Activated CD4-positive, alpha-beta T cell treated with anti-CD3 and anti-CD28 coated beads for 36 hours (primary cell): ENCODE measurements at places on chromosomes 12 and 14. TPM values are rescaled to one million over a fixed set of nuclear protein-coding genes. Genes with fewer than 3 reads are reported as not detected.

GRCh38 chr12:46082490-46083200 lies 92.3 kb upstream of the SCAF11 start:
- H3K4me1 ChIP-seq, result no peaks in the 10 kb centered on the region
- no peak for DNase-seq
- no peak overlapping the region for H3K4me3 ChIP-seq
- H3K27ac ChIP-seq, result no peak overlapping the region
- no peaks in the 10 kb centered on the region for H3K36me3 ChIP-seq
- peaks cover 2% of the 10 kb centered on the region for H3K27me3 ChIP-seq

DNA sequence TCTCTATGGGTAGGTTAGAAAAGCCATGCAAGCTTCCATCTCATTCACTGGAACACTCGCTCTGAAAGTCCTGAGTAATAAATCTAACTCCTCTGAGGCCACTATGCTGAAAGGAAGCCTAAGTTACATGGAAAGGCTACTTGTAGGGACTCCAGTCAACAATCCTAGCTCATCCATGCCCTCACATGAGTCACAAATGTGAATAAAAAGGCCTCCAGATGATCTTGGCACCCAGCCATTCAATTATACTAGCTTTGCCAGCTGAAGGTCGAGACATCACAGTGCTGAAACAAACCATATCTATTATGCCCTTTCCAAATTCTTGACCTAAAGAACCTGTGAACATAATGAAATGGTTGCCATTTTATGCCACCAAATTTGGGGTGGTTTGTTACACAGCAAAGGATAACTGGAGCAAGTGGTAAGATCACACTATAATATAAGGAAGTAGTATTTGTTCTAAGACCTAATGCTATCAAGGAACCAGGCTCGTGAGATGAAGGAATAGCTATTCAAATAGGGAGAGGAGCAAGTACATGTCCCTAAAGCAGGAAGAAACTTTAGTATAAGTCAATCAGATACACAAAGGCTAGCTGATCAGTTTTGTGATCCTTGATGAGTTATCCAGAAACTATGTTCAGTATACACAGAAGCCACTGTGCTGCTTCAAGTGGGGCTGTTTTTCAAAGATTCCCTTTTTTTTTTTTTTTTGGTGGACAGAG lies 142.1 kb downstream of the MED13L start:
- peak overlapping the region; percentile 47 for H3K27ac ChIP-seq
- DNase-seq, result no peak
- no peaks in the 10 kb centered on the region for H3K36me3 ChIP-seq
- peaks cover 79% of the 10 kb centered on the region for H3K4me1 ChIP-seq
- H3K27me3 ChIP-seq, result no peaks in the 10 kb centered on the region

DNA sequence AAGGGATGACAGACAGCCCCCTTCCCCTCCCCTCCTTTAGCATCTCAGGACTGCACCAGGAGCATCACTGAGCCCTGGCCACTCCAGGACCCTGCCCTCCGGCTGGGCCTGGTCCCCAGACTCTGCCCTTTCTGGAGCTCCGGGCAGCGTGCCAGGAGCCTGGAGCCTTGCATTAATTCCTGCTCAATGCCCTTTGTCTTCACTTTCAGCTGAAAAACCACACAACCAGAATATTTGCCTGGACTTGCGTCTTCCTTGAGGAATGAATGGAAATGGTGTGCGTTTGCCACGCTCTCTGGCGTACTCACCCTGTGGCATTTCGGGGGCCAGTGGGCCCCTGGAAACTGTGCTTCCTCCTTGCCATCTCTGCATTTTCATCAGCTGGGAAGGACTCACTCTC lies 8.5 kb upstream of the RFLNA start:
- no peaks in the 10 kb centered on the region for H3K36me3 ChIP-seq
- DNase-seq, result no peak
- H3K4me1 ChIP-seq, result no peaks in the 10 kb centered on the region
- H3K27ac ChIP-seq, result no peak overlapping the region
- no peak overlapping the region for H3K4me3 ChIP-seq

Gene C2CD5
- total RNA-seq, result 31.6 TPM

GRCh38 chr14:28764257-28765160 lies 2.1 kb upstream of the FOXG1 start:
- H3K36me3 ChIP-seq, result peaks cover 14% of the 10 kb centered on the region
- no peak for DNase-seq
- H3K27ac ChIP-seq, result no peak overlapping the region

DNA sequence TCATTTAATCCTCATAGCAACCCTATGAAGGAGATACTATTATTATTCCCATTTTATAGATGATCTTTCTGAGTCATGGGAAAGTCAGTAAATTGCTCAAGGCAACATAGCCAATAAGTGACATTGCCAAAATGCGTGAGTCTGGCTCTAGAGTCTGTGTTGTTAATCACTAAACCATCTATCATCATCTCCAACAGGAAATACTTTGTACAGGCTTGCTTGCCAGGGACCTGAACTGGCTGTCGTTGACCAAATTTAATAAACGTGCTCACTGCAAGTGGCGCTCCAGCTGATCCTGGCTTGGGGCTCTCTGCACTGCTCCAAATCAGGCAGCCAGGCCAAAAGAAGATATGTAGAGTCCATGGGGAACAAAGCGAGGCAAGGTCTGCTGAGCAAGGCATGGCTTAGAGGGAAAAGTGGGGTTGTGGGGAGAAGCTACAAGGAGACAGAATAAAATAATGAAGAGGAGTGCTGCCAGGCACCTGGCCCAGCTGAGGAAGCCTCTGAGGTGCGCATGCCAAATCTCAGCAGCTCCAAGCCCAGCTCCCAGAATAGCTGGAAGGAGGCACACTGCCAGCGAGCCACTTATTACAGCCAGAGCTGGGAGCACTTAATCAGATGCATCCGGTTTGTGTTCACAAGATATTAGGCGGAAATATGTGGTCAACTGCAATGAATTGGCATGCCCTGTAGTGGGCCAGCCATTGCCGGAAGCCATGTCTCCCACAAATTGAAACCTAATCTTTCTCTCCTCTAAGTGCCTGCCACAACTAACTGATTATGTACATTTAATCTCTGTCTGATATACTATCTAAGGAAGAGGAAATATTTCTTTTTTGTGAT lies 43.3 kb upstream of the PTPRO start:
- H3K4me1 ChIP-seq, result peaks cover 7% of the 10 kb centered on the region
- H3K4me3 ChIP-seq, result no peak overlapping the region
- H3K27me3 ChIP-seq, result peaks cover 4% of the 10 kb centered on the region
- no peak for DNase-seq
- no peak overlapping the region for H3K27ac ChIP-seq

Gene ZC3H10
- 6.5 TPM for total RNA-seq

Gene PFDN5
- total RNA-seq, result 322 TPM

GRCh38 chr14:105138021-105138541 lies 30.5 kb downstream of the JAG2 start:
- H3K27me3 ChIP-seq, result peaks cover 5% of the 10 kb centered on the region
- H3K4me1 ChIP-seq, result no peaks in the 10 kb centered on the region
- no peak for DNase-seq
- H3K36me3 ChIP-seq, result no peaks in the 10 kb centered on the region

DNA sequence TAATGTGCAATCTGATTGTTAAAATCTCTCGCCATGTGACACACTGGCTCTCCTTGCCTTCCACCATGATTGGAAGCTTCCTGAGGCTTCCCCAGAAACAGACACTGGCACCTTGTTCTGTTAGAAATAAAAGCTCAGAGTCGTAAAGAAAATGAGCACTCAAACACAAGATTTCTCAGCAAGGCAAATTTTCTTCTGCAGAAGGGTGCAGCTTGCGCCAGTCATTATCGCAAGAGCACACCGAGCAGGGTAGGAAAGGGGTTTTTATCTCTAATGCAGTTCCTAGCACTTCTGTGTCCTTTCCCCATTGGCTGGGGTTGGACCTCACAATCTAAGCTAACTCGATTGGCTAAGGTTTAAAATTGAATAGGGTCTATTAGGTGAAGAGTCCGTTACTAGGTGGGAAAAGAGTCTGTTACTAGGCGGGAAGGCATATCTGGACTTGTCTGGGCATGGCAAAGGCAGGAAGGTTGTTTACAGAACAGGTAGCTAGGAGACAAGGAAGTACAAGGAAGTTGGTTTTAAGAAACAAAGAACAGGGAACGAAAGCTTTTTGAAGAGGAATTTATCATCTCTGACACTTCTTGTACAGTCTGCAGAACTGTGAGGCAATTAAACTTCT lies 62.6 kb upstream of the BICD1 start:
- peaks cover 5% of the 10 kb centered on the region for H3K4me1 ChIP-seq
- no peaks in the 10 kb centered on the region for H3K27me3 ChIP-seq
- peaks cover 10% of the 10 kb centered on the region for H3K36me3 ChIP-seq
- no peak overlapping the region for H3K4me3 ChIP-seq
- no peak overlapping the region for H3K27ac ChIP-seq

Gene CMA1
- not detected for total RNA-seq

Gene TAS2R20
- total RNA-seq, result 1.4 TPM

DNA sequence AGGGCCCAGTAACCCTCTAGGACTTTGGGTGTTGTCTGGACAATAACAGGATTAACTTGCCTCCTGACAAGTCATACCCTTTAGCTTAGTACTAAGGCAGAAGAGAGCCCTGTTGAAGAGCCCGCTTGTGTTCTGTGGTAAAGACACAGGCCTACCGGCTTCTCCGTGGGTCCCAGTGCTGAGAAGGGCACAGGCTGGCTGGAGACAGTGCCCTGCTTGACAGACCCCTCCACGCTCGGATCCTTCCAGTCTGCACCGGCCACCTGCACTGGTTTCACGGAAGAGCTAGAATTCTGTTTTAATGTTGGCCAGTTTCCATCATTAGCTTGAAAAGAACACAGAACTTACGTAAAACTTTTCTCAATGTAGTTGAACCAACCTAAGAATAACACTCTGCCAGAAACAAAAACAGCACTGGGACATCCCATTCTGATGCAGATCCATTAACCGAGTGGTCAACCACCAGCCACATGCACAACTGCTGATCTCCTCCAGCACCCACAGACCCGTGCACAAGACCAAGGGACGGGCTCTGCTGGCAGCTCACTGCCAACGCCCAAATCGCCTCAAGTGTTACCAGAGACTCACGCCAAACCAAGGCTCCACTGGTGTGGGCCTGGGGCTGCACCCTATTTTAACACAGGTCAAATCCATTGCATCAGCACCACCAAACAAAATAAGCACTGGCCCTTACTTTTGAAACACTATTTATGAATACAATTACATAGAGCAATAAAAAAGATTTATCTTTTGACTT lies 27.1 kb downstream of the ZFYVE21 start:
- no peak overlapping the region for H3K4me3 ChIP-seq
- no peak for DNase-seq
- H3K27ac ChIP-seq, result no peak overlapping the region
- H3K36me3 ChIP-seq, result peaks cover 6% of the 10 kb centered on the region
- no peaks in the 10 kb centered on the region for H3K4me1 ChIP-seq

GRCh38 chr12:26406813-26407212 lies 211.4 kb downstream of the SSPN start:
- peaks cover 5% of the 10 kb centered on the region for H3K36me3 ChIP-seq
- H3K27me3 ChIP-seq, result no peaks in the 10 kb centered on the region
- no peaks in the 10 kb centered on the region for H3K4me1 ChIP-seq
- H3K27ac ChIP-seq, result no peak overlapping the region
- H3K4me3 ChIP-seq, result no peak overlapping the region
- no peak for DNase-seq

DNA sequence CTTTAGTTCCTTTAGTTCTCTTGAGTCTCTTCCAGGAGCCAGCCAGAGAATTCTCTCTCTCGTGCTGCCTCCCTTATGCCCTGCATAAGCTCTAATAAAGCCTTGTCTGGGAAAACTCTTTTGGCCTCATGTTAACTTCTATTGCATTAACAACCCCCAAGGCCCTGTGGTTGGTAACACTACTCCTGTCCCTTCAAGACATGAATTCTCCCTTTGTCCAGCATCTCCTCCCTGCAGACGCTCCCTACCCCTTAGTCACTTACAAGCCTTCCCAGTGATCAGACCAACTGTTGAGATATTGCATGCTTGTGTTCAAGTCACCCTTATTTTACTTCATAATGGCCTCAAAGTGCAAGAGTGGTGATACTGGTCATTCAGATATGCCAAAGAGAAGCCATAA lies 12.1 kb downstream of the LTBR start:
- H3K36me3 ChIP-seq, result no peaks in the 10 kb centered on the region
- no peaks in the 10 kb centered on the region for H3K4me1 ChIP-seq
- no peaks in the 10 kb centered on the region for H3K27me3 ChIP-seq
- H3K4me3 ChIP-seq, result no peak overlapping the region
- no peak for DNase-seq

Gene AICDA
- not detected for total RNA-seq

Gene UNC79
- total RNA-seq, result not detected

GRCh38 chr12:26469421-26470180 lies 274.2 kb downstream of the SSPN start:
- peaks cover 22% of the 10 kb centered on the region for H3K36me3 ChIP-seq
- H3K4me3 ChIP-seq, result no peak overlapping the region
- DNase-seq, result no peak
- no peaks in the 10 kb centered on the region for H3K27me3 ChIP-seq

Gene FLVCR2
- total RNA-seq, result 2.2 TPM

Gene P2RX7
- 6.6 TPM for total RNA-seq

DNA sequence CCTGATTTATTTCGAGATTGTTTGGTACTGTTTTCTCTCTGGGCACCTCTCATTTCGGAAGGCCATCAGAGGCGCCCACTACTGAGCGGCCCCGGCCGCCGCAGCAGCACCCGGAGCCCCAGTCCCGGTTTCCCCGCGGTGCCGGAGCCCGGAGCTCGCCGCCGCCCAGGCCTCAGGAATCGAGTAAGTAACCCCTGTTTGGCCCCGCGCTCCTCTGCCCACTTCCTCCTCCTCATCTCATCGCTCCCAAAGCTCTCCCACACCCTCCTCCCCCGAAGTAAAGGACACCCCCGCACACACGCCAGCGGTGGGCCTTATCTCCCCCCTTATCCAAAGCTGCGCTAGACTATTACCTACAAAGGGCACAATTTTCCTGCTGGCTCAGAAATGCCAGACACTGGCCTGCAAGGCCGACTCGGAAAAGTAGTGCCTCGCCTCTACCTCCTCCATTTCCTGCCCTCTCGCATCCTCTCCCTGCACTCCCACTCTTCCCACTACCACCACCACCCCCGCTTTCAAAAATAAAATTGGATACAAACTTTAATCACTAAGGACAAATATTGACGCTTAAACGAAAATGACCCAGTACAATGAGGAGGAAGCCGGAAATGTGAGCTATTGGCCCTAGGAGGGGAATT lies 637 bp upstream of the FOXG1 start:
- peaks cover 11% of the 10 kb centered on the region for H3K4me1 ChIP-seq
- DNase-seq, result no peak
- H3K36me3 ChIP-seq, result peaks cover 13% of the 10 kb centered on the region
- H3K27ac ChIP-seq, result no peak overlapping the region

- H3K27ac ChIP-seq, result no peak overlapping the region
- no peaks in the 10 kb centered on the region for H3K4me1 ChIP-seq
- H3K36me3 ChIP-seq, result no peaks in the 10 kb centered on the region
- no peak for DNase-seq
- H3K27me3 ChIP-seq, result no peaks in the 10 kb centered on the region
- H3K4me3 ChIP-seq, result no peak overlapping the region
Measured at GRCh38 chr14:82720431-82720830, 1186.8 kb upstream of the SEL1L start.

GRCh38 chr14:77220246-77221017 lies 38.8 kb downstream of the TMEM63C start:
- no peak overlapping the region for H3K27ac ChIP-seq
- no peak for DNase-seq
- H3K4me1 ChIP-seq, result no peaks in the 10 kb centered on the region
- no peaks in the 10 kb centered on the region for H3K36me3 ChIP-seq
- H3K27me3 ChIP-seq, result peaks cover 10% of the 10 kb centered on the region
- H3K4me3 ChIP-seq, result no peak overlapping the region
